ENCODE measurements at places on chromosomes 3 and 15.

- no peak for DNase-seq
Observed at GRCh38 chr3:16372362-16373292, 107.6 kb downstream of the OXNAD1 start.

GRCh38 chr3:24348348-24348747 is 146.3 kb downstream of the THRB start:
- no peak for DNase-seq

GRCh38 chr3:2375376-2375775 is 276.7 kb downstream of the CNTN4 start:
- no peak for DNase-seq

DNA sequence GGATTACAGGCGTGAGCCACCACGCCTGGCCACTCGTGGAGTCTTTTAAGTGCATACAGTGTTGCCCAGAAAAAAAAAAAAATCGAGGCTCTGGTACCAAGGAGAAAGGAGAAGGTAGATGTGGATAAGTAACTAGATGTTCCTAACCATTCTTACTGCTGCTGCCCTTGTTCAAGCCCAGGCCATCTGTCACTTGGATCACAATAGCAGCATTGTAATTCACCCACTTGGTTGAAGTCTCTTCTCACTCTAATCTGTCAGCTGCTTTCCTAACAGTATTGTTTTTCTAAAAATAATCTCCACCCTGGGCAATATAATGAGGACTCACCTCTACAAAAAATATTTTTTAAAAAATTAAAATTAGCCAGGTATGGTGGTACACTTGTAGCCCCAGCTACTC is 58.0 kb upstream of the CRTC3 start:
- DNase-seq = no peak

GRCh38 chr3:12961007-12961696 is 112.1 kb downstream of the IQSEC1 start:
- DNase-seq = no peak

GRCh38 chr3:51311055-51311454 is 74.0 kb upstream of the MANF start:
- no peak for DNase-seq

- DNase-seq = no peak
Observed at GRCh38 chr3:10474847-10475246, 30.5 kb downstream of the ATP2B2 start.

DNA sequence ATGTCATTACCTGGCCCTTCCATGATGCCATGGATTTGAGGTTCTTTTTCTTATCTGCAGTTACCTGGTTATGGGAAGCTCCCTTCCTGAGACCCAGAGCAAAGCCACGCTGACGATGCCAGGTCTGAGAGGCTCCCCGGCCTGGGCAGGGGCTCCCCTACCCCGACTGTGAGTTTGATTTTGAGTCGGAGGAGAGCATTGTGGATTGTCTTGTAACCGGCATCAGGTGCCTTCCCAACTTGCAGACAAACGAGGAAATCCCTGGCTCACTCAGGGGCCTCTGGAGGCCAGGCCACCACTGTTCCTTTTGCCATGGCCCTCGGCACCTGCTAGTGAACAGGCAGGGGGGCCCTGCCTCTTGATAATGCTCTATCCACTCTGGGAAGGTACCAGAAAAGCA is 151.4 kb downstream of the ATP10A start:
- no peak for DNase-seq

GRCh38 chr15:52103217-52104207 is 9.1 kb downstream of the BCL2L10 start:
- DNase-seq = no peak

DNA sequence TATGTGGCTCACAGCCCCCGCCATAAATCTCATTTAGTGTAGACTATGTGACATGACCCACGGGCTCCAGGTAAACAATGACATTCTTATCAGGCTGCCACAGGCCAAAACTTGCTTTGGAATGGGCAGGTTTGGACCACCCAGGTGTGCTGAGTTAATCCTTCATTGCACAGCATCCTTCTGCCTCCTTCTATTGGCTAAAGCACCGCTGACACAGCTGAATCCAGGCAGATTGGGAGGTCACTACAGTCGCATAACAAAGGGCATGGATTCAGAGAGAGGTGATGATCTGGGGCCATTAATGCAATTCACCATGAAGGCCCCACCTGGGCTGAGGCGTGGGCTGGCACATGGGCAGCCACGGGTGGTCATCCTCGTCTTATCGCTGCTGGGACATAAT is 47.8 kb upstream of the GALNT15 start:
- no peak for DNase-seq

- DNase-seq = no peak
Observed at GRCh38 chr3:99429502-99429901, 208.9 kb upstream of the COL8A1 start.

GRCh38 chr3:127679534-127680145 is 6.9 kb downstream of the ABTB1 start:
- DNase-seq = no peak

GRCh38 chr15:50740955-50741354 is 24.6 kb downstream of the SPPL2A start:
- DNase-seq = no peak

Measured in activated gamma-delta T cell treated with Interleukin-2 at 50 U/mL for 16 hours (primary cell).